ENCODE measurements at places on chromosomes 7 and 10.

GRCh38 chr10:88154596-88155250 is 291.3 kb downstream of the PTEN start:
- no peak for DNase-seq

- no peak for DNase-seq
Observed at GRCh38 chr10:103513380-103514060, 20.0 kb downstream of the NEURL1 start.

GRCh38 chr7:99016196-99016595 is 127.7 kb downstream of the SMURF1 start:
- DNase-seq, result no peak

DNA sequence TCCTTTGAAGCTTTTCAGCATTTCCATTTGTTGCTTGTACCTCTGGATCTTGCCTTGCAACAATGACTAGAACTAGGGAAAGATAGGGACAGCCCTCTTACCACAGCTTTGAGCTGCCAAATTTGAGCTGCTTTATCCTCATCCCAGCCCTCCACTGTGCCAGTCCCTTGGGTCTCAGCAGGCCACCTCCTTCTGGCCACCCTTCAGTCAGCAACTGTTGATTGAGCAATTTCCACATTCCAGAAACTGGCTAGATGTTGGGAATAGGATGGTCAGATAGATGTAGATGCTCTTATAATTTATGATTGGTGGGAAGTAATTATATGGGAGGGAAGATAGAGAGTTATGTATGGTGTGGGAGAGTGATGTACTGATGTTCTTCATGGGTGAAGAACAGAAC is 100.1 kb downstream of the ST7 start:
- DNase-seq, result no peak

DNA sequence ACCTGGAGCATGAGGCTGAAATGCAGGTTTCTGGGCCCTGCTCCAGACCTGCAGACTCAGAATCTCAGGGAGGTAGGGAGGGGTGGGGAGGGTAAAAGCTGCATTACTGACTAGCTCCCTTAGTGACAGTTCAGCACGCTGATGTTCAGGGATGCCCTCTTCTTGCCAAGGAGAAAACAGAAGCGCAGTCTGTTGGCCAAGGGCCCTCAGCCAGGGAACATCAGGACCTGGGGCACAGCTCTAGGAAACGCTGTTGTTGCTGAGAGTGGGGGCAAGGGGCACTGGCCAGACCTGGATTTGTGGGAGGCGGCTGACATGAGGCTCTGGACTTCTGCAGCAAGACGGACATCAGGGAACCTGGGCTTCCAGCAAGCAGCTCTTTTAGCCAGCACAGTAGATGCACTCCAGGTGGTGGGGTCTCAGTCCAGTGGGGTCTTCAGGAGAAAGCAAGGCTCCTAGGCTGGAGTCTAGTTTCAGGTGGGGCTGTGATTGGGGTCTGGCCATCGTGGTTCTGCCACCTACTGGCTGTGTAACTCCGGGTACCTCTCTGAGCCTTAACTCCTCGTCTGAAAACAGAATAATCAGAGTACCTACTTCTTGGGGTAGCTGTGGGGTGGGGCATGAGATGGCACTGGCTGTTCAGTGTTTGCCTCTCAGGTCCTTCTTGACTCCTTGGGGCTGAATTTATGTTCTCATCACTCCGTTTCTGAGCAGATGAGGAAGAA is 72.9 kb upstream of the PRLHR start:
- DNase-seq, result no peak

GRCh38 chr10:78911533-78912340 is 157.0 kb upstream of the ZMIZ1 start:
- DNase-seq, result no peak

DNA sequence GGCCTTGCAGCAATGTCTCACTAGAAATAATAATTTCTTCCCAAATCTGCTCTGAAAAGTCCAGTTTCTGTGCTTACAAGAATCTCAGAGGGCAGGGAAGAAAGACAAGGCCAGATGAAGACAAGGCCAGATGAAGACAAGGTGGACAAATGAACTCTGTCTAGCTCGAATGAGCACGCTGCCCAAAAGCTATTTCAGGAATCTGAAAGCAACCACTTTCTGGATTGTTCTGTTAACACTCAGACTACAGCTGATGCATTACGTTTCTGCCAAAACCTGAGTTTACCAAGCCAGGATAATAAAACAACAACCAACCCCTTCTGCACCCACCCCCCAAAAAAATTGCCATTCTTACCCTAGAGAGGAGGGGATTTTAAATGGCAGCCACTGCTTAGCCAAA is 1073.6 kb downstream of the SORCS3 start:
- DNase-seq, result no peak

DNA sequence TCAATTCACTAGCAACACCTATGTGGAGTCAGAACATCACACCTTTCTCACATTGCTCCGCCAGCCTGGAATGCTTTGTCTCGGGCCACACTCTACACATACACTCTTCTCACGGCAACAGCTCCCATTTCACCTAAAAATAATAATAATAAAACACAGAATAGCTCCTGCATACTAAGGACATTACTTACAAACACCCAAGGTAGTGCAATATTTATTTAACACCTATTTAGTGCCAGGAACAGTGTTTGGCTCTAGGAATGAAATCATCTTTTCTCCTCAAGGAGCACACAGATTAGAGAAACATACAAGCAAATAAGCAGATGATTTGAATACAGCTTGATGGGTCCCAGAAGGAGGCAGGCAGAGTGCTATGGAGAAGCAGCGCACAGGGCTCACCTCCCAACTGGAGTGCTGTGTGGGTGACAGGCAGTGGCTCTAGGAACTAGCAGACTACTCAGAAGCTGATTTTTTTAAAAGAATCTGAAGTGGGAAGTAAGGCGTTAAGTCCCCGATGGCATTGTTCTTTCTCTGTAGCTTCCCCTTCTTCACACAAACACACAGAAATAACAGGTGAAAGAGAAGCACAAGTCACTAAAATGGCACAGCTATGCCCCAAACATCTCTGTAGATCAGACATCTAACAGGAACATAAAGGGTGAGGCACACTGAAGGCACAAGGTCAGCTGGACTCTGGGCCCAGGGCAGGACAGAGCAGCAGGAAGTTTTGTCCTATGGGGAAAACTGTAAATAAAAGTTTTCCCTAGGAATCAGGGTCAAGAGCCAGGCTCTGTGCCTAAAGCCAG is 16.7 kb downstream of the USP6NL start:
- DNase-seq, result no peak

DNA sequence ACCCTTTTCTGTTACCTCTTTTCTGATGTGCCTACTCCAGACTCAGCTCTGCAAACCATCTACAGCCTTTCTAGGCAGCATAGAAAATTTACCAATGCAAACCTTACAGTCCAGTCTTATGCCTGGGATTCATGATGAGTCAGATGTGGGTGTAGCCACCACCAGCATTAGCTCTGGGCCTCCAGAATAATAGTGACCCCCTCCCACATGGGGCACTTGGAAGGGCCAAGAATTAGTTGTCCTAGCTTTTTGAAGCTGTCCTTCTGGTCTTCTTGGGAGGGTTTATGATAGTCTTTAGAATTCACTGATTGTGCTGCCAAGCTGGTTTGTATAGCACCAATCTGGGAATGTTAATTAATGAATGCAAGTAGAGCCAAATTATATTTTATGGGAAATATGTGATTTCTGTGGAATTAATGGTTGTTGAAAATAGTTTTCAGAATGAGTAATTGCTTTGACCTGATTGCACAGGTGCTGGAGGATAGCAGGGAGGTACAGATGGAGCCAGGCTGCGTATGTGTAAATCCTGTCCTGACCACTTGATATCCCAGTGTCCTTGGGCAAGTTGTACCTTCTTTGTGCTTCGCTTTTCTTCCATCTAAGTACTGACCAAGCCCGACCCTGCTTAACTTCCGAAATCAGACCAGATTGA is 94.8 kb downstream of the CPED1 start:
- no peak for DNase-seq

- DNase-seq, result no peak
Observed at GRCh38 chr7:154906736-154907355, 96.1 kb downstream of the PAXIP1 start.

DNA sequence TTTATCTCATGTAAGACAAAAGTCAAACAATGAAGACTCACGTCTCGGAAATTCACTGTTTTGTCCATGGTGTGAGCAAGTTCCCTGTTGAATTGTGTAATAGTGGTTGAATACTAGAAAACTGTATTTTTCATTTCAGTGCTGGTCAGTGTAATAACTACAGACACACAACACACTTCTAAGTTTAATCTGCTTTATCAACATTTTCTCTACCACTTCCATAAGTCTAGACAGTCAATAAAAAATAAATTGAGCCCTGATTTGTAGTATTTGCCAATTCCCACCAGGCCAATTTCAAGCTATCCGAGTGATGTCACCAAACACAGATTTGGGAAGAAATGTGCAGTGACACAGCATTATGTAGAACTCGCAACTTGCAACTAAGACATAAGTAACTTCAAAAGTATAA is 81.9 kb downstream of the GPR141 start:
- DNase-seq, result no peak

- DNase-seq, result no peak
Observed at GRCh38 chr10:37436357-37436756, 311.0 kb downstream of the ANKRD30A start.
